Left renal pelvis (tissue), 4 donors: ENCODE measurements at places on chromosomes 3 and 15.
A peak's percentile ranks its signal among the peaks of the same experiment; 100 is the strongest.

- DNase-seq = peak; percentile 58
Measured at GRCh38 chr3:37892927-37893600, 31.4 kb downstream of the CTDSPL start.

DNA sequence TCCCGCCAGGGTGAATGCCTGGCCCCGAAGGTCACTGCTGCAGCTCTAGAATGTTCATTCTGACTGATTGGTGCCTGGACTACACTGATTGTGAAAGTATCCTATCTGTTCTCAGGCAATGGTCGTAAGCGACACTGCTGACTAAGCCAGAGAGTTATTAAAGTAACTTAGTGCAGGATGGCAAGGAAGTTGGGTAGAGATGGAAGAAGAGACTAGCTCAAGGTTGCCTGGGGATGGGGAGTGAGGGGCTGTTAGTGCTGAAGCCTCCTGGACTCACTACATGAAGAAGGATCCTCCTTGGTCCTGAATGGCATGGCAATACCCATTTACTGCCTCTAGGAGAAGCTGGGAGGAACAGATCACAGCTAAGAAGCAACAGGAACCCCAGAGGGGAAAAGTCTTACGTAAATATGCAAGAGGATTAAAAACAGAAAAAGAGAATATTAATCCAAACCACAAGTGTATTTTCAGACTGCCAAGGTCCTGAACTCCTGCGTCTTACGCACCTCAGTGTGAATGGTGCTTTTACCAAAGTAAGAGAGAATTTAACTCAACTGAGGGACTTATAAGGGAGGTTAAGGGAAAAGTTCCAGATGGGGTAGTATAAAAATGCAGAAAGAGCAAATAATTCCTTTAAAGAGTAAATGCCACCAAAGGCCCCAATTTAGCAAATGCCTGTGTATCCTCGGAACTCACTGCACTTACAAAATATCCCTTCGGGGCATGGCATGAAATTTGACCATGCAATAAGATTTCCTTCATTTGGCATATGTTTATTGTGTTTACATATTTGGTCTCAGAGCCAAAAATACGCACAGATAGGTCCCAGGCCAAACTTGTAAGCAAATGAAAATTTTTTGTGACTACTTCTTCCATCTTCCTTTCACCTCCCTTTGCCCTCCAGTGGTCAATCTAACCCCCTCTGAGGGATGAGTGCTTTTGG is 64.0 kb upstream of the DGKG start:
- no peak for DNase-seq

- DNase-seq = peak; percentile 82
Measured at GRCh38 chr3:49689046-49689907, at the start of the genes MST1 and RNF123. MST1 (minus strand) TSS chr3:49689474; CDS start chr3:49688691, 783 bp downstream. RNF123 (plus strand) TSS chr3:49689557; CDS start chr3:49691166, 1,609 bp downstream.

DNA sequence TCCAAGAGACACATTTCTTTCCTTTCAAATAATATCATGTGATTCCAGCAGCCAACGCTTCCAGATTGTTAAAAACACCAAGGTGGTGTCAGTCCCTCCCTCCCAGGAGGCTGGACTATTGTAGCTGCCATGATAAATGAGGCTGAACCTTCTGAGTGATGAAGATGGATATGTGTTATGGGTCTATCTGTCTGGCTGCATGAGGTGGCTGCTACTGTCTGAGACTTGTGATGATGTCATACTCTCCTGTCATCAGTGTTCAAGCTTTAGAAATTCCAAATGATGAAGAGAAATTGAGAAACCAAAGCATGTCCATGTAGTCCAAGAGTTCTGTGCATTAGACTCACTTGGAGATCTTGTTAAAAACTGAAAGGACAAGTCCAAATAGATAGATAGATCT is 683.0 kb downstream of the NTRK3 start:
- no peak for DNase-seq

GRCh38 chr3:11604139-11604892 is 39.4 kb downstream of the VGLL4 start:
- no peak for DNase-seq

- no peak for DNase-seq
Measured at GRCh38 chr3:117286488-117286887, 576.9 kb downstream of the TUSC7 start.
